H54 (cell line): ENCODE measurements at places on chromosomes 13 and 19.
A peak's percentile ranks its signal among the peaks of the same experiment; 100 is the strongest.

DNA sequence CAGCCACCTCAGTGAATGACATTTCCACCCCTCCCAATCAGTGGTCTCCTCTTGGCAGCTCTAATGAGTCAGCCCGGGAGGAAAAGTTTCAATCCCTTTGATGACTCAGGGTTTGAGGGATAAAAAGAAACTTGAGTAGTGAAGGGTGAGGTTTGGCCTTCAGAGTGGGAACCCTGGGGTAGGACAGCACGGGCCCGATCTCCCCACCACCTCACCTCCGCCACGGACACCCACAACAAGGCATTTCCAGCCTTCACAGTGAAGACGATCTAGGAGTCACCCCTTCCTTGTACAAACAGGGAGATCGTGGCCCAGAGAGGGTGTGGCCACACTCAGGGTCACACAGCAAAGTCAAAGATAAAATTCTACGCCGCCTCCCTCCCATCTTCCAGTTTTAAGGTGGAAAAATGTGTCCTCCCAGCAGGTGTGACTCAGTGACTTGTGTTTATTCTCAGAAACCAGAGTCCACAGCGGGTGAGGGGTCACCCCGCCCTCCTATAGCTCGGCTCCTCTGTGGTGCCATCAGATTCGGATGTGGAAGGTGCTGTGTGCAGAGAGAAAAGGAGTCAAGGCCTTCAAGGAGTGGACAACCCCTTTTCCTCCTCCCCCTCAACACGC is 12.3 kb downstream of the CIB3 start:
- peak; percentile 74 for DNase-seq

DNA sequence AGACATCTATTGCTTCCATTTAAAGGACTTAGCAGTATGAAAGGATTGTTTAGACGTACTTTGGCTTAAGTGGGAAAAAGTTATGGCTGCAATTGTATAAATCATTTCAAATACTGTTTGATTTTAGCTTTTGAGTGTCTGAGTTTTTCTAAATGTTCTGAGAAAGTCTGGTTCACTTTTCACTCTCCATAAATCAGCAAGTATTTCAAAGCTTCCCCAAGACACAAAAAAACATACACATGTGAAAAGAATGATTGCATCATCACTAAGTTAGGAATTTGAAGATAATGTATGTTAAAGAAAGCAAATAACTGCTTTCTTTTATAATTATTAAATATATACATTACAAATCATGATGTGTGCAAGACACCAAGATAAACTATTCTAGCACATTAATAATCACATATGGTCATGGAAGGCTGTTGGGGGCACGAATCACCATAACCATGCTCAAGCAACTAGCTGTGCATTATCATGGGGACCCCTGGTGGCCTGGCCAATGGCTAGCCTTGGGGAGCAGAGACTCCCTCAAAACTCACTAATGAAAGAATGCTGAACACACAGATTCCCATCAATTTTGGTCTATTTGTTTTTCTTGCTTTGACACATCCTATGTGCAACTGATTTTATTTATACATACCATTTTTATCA is 111.1 kb downstream of the MIPEP start:
- no peak for DNase-seq

- DNase-seq, result no peak
These were observed 2.3 kb downstream of the PEG3 start for GRCh38 chr19:56838024-56838908.

GRCh38 chr13:42036711-42037110 is 11.7 kb upstream of the DGKH start:
- DNase-seq, result no peak

DNA sequence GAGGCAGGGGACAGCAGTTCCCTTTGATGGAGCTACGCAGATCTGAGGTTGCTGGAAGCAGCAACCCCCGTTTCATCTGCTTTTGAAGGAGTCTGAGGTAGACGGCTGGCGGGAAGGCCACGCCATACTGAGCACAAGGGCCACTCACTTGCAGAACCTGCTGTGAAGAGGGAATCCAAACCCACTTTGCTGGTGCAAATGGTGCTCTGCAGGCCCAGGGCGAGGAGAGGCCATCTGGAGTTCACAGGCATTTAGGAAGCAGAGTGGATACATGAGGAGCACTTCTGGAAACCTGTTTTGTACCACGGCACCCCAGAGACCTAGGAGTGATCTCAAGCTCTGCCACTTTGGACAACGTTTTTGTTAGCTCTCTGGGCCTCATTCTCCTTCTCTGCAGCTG is 227.8 kb downstream of the UQCRFS1 start:
- no peak for DNase-seq
